ENCODE measurements at places on chromosomes 2 and 18. TPM values are rescaled to one million over a fixed set of nuclear protein-coding genes. Genes with fewer than 3 reads are reported as not detected.

DNA sequence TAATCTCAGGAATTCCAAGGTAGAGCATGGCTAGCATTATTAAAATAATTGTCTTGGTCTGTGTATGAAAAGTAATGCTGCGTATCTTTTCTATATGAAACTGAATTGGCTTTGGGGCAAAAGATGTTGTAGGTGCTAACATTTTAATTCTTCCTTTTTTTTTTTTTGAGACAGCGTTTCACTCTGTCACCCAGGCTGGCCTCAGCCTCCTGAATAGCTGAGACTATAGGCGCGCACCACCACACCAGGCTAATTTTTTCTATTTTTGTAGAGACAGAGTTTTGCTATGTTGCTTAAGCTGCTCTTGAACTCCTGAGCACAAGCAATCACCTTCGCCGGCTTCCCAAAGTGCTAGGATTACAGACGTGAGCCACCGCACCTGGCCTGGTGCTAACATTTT, 172.6 kb upstream of the STON1 start:
- DNase-seq, result no peak

The CCDC141 gene
- polyA plus RNA-seq, result 0.17 TPM

The HOXD4 gene
- 66.2 TPM for polyA plus RNA-seq

DNA sequence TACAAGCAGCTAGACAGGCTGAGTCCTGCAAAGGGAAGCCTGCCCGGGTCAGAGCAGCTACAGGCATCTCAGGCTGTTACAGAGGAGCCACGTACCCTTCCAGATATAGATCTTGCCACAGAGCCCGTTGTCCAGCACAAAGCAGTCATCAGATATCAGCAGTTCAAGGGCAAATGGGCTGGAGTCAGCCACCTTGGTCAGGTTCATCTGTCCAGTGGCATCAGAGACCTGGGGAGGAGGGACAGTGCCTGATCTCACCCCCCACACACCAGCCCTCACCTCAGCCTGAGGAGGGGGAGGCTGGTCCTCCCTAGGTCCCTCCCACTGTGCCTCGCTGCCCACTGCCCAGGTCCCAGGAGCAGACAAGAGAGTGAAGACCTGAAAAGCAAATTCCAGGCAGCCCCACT, 12.2 kb downstream of the CAPG start:
- DNase-seq, result no peak

DNA sequence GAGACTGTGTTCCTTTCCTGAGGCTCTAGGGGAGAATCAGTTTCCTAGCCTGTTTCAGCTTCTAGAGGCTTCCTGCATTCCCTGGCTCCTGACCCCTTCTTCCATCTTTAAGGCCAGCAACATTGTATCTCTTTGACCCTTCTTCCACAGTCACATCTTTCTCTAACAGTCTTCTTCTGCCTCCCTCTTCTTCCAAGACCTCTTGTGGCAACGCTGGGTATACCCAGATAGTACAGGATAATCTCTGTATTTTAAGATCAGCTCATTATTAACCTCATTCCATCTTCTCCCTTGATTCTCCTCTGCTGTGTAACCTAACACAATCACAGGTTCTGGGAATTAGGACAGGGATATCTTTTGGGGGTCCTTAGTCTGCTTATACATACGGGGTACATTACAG, 8.9 kb upstream of the MYL12A start:
- DNase-seq, result no peak

DNA sequence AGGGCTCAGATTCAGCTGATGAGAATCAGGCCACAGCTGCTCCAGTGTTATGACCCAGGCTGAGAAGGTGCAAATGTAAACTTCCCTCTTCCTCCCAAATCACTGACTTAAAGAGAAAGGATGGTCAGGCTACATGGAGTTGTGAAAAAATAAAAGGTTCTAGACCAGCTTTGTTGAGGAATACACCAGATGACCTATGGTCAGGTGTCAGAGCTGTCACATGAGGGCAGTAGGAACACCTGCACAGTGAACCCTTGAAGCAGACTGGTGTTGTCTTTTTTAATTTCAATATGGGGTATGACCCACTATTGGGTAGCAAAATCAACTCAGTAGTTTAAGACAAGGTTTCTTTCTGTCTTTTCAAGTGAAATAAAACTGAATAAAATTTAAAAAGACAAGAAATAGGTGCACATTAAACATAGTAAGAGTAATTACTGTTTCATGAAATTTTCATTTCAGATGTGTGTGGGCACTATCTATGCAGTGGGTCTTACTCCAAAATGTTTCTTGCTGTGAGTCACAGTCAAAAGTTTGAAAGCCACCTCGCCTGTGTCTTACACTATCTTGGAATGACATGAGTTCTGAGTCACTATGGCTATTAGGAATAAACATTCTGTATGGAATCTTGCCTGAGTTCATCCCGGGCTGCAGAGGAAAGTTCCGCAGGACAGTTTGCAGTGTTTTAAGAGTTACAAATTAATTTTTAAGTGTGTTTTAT, 83.6 kb downstream of the ACVR1 start:
- DNase-seq, result no peak

The CENPA gene
- 16.8 TPM for polyA plus RNA-seq

The WNT10A gene
- polyA plus RNA-seq, result 0.08 TPM

DNA sequence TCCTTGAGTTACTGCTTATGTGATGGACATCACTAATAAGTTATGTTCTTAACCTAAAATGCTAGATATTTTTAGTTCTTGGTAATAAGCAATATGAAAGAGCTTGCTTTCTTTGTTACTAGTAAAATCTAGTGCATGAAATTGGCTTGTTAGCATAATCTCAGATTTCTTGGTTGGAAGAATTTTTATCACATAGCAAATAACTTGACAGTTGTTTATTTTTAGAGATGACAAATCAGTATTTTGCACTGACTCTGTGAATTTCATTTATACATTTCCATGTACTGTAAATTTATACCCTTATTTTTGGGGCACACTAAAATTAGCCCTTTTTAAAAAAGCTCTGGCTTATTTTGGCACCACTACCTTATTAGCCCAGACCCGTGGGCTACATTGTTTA, 45.6 kb downstream of the LCLAT1 start:
- DNase-seq, result no peak

The COQ10B gene
- polyA plus RNA-seq, result 20.4 TPM

DNA sequence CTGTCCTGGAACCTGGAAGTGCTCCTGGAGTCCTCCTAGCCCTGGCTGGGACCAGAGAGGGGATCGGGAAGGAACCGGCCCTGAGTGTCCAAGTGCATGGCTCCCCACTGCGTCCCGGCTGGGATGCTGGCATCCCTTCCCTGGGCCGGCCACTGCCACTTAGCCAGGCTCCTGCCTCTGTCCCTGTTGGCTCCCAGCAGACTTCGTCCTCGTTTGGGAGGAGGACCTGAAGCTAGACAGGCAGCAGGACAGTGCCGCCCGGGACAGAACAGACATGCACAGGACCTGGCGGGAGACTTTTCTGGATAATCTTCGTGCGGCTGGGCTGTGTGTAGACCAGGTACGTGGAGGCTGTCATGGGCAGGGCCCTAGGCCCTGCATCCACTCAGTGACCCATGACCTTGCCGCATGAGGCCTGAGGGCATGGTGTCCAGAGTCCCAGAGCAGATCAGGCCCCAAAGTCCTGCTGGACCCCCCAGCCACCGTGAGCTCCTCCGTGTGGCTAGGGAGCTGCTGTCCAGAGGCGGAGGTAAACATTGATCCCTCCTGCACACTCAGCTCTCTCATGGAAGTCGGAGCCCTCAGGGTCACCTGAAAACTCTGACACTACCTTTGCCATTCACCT, 7.1 kb downstream of the ANO7 start:
- no peak for DNase-seq

DNA sequence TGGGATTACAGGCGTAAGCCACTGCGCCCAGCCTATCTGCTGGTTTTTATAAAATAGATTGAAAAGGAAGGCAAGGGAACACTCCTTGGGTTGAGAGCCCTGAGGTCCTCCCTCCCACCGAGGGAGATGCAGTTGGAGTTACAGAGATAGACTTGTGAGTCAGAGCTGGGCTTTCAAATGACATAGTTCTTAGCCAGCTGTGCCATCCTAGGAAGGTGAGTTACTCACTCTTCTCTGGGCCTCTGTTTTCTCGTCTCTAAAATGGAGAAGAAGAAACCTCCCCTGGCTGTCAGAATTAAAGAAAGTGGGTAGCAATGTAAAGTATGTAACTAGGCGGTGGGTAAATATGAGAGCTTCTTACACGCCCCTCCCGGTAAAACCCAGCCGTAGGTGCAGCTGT, 2.4 kb downstream of the LRRFIP1 start:
- no peak for DNase-seq

The ANO7 gene
- polyA plus RNA-seq, result 1.9 TPM

The TMEM163 gene
- polyA plus RNA-seq, result 2.4 TPM

DNA sequence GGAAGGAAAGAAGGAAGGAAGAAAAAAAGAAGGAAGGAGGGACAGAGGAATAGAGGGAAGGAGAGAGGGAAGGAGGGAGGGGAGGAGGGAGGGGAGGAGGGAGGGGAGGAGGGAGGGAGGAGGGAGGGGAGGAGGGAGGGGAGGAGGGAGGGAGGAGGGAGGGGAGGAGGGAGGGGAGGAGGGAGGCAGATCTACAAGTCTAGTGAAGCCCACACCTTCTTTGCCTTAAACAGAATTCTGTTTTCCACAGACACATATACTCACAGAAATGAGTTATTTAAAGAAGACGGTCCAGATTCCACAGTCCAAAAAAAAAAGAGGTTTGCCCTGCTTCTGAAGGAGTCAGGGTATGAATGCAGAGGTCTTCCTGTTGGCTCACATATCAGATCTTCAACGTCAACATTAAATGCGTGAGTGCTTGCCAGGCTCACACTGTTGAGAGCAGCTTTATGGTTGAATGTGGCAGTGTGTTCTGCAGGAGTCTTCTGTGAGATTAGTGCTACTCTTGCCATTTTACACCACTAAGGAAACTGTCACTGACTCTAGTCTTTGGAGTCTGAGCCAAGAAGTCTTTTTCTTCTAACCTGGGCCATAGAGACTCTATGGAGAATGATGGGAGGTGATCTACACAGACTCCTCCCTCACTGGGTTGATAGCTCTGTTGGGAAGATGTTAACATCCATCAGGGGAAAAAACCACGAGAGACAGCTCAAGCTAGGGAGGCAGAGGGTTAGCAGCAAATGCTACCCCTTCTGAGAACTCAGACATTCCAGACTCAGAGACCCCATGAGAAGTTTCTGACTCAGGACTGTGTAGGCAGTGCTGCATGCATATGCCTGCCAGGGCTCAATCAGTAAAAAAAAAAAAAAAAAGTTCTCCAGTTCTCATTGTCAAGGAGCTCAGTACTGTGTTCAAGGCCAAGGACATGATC, 23.3 kb downstream of the PAX8 start:
- DNase-seq, result no peak

The NTSR2 gene
- not detected for polyA plus RNA-seq

GRCh38 chr18:58980991-58981390, 116.3 kb downstream of the ZNF532 start:
- no peak for DNase-seq

- no peak for DNase-seq
These were observed 355.4 kb downstream of the KIAA1328 start for GRCh38 chr18:37184209-37184868.

The L3MBTL4 gene
- polyA plus RNA-seq, result 5.6 TPM

- DNase-seq, result no peak
These were observed 78.6 kb downstream of the HAUS1 start for GRCh38 chr18:46182633-46183358.

DNA sequence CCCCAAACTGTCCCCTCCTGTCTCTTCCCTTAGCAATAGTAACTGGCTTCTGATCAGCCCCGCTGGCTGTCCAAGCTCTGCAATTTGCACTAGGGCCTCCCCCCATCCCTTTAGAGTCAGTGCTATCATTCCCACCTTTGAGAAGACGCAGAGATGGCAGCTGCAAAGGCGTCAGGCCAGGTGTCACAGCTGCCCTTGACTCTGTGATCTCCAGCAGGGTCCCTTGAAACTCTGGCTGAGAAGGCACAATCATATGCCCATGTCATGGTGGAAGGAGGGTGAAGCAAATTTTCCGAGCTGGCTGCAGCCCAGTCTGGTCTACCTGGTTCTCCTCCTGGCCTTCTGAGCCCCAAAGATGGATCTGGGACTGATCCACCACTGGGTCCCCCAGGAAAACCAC, 49.2 kb upstream of the TEX51 start:
- no peak for DNase-seq

The MYO3B gene
- 9.9 TPM for polyA plus RNA-seq

DNA sequence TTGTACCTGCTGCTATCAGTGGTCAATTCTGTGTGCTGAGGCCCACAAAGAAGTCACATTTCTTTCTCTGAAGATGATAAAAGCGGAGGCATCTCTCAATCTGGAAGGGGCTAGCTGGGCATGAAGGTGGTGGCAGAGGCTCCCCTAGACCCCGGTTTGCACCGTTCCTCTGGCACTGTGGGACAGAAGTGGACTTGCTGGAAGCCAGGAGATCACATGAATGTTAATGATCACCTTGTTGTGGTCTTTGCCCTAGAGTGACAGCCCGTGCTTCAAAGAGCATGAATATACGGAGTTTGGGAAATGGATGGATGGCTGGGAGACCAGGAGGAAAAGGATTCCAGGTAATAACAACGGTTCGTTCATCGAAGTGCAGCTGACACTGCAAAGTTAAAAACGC, 20.2 kb downstream of the ALLC start:
- DNase-seq, result no peak

DNA sequence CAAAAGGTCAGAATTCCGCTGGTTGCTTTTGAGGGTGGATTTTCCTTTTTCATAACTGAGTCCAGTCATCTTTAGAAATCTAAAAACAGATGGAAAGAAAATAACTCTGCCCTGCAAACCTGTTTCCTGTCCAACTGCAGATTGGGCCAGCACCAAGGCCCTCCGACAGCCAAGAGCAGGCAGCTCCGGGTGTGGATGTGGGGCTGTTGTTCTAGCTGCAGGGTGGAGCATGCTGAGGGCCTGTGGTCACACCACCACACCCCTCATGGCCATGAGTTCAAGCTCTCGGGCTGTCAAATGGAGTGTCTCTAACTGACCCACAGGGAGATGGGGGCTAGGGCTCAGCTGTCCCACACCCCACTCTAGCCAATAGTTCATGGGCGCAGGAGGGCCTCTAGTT, 69.3 kb upstream of the BZW1 start:
- DNase-seq, result no peak

DNA sequence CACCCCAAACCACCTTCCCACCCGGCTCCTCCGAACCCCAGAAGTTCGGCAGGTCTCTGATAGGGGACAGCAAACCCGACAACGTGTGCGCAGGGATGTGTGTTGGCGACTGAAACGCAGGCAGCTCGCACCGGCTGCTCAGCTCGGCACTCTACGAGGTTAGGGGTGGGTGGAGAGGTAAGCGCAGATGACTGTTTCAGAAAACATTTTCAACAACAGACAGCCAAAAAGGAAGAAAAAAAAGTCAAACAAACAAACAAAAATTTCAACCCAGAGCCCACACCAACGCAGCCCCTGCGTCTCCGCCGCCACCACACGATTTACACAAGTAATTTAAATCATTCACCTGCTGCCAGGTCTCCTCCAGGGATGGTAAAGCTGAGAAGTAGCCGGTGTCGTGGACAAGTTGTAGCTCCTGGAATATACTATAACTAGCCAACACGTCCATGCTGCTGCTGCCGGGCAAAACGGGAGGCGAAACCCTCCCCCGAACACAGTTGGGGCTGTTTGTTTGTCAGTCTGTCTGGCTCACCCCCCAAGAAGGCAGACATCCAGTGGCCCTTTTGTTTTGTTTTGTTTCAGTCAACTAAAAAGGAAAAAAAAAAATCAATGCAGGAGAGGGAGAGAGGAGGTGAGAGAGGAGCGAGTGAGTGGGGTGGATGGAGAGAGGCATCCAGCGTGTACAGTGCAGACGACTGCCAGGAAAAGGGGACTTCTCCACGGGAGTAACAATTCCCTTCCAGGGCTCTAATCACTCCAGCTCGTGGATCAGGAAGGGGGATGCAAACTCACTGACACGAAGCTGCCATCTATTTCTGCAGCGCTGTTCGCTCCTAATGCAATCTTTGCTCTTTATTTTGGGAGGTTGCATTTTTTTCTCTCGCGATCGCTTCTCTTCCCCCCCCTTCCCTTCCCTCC, at the start of gene KLF7:
Gene KLF7, minus strand, starts transcription at position 828 of the 918 bp plus-strand sequence. Its CDS starts 380 bp downstream, at position 448.
- no peak for DNase-seq
